ENCODE measurements at places on chromosomes 13 and 19.

DNA sequence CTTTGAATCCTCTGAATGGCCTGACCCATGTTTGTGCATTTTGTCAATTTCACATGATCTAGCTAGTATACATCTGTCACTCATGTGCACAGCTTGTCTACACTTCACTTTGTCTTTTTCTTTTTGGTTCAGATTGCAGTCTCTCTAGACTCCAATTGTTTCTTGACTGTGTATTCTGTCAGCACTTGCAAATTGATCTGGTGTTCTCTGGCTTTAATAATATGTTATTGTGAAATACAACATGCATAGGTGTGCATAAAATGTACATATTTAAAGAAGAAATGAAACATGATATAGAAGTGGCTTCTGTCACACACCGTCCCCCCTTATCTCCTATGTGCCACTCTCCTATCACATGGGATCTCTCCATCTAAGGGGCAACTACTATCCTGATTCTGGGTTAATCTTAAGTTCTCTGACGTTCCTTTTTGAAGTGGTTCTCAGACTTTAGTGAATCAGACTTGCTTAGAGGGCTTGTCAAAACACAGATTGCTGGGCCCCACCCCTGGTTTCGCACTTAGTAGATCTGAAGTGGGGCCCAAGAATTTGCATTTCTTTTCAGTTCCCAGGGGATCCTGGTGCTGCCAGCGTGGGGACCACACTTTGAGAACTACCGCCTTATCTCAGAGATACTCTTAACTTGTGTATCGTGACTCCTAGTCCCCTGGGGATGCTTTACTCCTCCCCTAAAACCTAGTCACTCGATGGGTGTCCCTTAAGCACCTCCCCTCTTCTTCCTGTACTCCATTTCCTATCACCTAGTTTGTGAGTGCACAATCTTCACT, 5.8 kb downstream of the KRTDAP start:
- DNase-seq, result no peak

DNA sequence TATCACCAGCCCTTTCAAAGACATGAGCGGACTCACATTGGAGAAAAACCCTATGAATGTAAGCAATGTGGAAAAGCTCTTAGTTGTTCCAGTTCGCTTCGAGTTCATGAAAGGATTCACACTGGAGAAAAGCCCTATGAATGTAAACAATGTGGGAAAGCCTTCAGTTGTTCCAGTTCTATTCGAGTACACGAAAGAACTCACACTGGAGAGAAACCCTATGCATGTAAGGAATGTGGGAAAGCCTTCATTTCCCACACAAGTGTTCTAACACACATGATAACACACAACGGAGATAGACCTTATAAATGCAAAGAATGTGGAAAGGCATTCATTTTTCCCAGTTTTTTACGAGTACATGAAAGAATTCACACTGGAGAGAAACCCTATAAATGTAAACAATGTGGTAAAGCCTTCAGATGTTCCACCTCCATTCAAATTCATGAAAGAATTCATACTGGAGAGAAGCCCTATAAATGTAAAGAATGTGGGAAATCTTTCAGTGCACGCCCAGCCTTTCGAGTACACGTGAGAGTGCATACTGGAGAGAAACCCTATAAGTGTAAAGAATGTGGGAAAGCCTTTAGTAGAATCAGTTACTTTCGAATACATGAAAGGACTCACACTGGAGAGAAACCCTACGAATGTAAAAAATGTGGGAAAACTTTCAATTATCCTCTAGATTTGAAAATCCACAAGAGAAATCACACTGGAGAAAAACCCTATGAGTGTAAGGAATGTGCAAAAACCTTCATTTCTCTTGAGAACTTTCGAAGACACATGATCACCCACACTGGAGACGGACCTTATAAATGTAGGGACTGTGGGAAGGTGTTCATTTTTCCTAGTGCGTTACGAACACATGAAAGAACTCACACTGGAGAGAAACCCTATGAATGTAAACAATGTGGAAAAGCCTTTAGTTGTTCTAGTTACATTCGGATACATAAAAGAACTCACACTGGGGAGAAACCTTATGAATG, 17.6 kb downstream of the ZNF791 start:
- no peak for DNase-seq

DNA sequence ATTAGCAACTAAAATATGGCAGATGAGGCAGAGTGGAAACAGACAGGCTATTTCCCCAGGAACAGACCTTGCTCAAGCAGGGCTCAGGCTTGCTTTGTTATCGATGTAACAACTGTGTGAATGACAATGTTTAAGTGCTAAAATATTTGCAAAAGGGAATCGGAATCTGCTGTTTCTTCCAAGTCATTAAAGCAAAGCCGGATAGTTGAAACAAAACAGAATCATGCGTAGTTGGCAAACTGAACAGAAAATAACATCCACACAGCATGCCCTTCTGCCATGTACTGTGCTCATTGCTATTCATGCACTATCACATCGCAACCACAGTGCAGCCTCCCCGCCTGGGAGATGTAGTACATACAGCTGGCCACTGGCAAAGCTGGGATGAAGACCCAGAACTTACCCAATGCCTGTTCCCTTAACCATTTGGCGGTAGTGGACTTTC, 799.1 kb downstream of the DIAPH3 start:
- no peak for DNase-seq

DNA sequence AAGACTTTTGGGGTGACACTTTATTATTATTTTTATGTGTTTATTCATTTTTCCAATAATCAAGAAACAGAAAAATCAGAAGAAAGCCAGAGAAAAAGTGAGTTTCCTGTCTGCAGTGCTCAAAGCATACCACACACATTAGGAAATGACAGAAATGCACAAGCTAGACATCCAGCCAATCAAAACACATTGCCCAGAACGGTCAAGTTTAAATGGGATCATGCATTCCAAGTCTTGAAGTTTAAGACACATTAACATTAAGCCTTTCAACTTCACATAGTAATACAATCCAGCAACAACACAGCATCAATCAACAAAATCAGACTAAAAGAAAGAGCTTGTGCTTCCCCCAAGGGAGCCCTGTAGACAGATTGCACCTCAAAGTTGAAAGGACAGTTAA, 28.7 kb upstream of the MEDAG start:
- no peak for DNase-seq

GRCh38 chr19:57002710-57003109, 117.1 kb upstream of the USP29 start:
- DNase-seq, result no peak

GRCh38 chr19:47379381-47379938, 30.3 kb downstream of the DHX34 start:
- no peak for DNase-seq

- no peak for DNase-seq
These were observed 25.2 kb downstream of the NLRP9 start for GRCh38 chr19:55712804-55713631.

DNA sequence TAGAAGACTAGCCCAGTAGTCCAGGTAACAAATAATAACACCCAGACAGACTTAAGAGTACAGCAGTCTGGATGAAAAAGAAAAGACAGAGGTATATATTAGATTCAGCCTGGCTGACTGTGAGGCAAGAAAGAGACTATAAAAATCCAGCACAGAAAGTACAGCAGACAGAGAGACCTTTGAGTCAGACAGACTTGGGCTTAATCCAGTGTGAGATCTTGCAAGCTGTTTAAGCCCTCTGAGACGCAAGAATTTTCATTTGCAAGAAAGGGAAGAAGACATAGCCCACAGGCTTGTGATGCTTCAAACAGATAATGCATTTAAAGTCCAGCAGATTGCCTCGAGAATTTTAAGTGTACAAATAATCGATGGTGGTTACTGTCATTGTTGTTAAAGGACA, 471.4 kb downstream of the LIG4 start:
- no peak for DNase-seq

- DNase-seq, result peak; percentile 9
These were observed 49.8 kb upstream of the GTF3A start for GRCh38 chr13:27374650-27375049.

- no peak for DNase-seq
These were observed 10.0 kb upstream of the VWA8 start for GRCh38 chr13:41970918-41971317.

DNA sequence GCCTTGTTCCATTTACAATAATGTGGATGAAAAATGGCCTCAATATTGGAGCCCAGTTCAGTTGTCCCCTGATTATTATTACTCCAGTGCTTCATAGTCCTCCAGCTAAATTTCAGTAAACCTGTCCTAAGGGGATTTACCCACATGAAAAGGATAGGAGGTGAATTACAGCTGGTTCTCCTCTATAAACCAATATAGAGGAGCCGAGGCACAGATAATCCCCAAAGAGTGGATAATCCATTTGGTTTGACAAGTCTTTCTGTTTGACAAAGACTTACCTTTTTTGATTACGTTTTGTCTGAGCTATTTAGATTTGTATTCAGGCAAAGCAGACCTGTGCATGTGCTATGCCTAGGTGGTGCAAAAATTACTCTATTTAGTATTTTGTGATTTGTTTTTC, 2.7 kb downstream of the CNMD start:
- no peak for DNase-seq

DNA sequence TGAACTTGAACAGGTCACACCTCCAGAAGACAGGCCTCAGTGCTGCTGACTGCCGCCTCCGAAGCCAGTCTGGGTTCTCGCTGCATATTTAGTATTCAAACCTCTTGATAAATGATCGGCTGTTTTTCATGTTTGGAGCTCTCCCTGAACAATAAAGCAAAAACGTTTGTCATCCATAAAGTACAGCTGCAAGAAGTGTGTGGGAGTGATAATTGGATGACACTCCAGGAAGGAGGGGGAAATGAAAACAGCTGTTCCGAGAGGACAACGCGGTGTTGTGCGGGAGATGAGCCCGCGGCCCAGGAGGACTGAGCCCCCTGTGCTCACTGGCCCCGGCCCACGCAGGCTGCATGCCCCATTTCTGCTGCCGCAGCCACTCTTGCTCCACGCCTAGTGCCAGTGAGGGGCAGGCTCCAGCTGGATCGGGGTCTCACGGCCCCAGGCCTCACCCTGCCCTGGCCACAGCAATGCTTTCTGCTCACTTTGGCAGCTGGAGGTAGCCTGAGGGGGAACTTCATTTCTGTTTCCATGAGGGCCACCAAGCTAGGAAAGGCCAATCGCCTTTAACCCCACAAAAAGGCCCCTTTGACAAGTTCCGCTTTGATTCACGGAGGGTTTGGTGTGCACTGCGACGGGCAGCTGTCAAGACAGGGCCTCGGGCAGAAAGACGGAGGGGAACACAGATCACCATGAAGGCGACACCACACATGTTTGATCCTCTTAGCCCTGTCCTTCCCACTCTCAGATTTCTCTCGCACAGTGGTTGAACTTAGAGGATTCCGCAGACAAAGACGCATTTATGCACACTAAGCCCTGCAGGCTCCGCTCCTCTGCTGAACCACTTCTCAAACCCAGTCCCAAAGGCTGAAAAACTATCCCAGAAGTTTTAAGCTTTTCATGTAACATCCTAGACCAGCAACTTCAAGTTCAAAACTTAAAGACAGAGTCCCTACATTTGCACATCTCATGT, 537.6 kb downstream of the EFNB2 start:
- DNase-seq, result no peak

GRCh38 chr13:76336889-76337844, 549.0 kb downstream of the KCTD12 start:
- no peak for DNase-seq

- DNase-seq, result no peak
These were observed 238.9 kb downstream of the TSHZ3 start for GRCh38 chr19:31110336-31110735.

All from bone marrow (tissue), 2 donors.